Spinal cord (tissue), 10 donors: ENCODE measurements at places on chromosomes 7 and 10.
A peak's percentile ranks its signal among the peaks of the same experiment; 100 is the strongest.

DNA sequence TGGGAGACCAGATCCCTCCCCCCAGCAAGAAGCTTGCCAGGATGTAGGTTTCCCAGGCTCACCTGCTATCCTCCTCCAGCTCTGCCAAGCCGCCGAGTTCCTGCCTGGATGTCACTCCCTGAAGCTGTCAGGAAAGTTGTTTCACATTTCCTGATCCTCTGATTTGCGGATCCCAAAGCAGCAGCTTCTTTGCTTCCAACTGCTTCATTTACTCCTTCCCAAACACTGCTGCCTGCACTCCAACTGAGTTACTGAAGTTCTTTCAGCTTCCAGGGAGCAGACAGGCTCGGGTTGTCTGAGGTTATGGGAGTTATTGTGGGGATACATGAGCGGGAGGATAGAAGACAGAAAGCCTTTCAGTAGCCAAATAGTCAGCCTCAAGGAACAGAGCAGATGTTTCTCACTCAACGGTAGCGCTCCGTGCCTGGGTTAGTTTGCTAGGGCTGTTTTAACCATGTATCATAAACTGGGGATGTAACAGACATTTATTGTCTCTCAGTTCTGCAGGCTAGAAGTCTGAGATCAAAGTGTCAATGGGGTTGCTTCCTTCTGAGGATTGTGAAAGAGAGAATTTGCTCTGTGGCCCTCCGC is 516.0 kb downstream of the REEP3 start:
- DNase-seq, result peak; percentile 24

DNA sequence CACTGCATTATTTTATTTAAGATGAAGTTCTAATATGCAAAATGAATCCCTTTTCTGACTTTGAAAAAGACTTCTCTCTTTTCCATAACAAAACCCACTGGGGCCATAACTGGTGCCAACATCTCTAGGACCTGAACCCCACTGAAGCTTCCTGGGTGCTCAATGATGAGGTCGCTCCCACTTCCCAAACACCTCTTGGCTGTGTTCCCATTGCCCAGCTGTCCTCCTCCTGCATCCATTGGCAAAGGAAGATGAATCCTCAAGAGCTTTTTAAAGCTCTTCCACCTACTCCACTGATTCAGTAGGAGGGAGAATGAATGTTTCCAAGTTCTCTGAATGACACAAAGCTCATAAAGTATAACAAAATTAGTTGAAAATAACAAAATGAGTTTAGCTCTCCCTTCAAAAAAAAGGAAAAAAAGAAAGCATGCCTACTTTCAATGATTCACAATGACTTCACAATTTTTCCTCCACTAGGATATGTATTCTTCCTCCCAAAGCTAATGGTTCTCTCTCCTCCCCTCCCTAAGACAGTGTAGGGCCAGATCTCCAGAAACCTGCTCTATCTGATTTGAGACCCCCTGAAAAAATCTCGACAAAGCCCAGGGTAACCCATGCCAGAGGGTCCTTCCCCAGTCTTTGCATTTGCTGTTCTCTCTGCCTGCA is 64.8 kb downstream of the SORBS1 start:
- DNase-seq, result no peak

DNA sequence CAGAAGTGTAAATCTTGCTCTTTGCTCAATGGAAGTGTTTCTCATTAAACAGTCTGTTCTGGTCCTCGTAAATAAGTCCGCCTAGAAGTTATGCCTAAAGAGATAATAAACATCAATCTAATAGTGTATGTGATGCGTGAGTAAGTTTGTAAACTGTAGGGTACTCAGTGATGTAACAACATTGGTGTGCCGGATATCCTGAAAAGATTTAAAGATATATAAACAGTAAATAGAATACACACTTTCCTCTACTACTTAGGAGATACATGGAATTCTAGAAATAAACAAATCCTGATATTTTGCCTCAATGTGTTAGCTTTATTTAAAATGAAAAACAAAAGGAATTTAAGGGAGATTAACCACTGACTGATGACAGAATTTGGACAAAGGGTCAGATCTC is 123.5 kb downstream of the AHR start:
- no peak for DNase-seq

- no peak for DNase-seq
Observed at GRCh38 chr10:123488436-123488835, 177.7 kb upstream of the GPR26 start.

DNA sequence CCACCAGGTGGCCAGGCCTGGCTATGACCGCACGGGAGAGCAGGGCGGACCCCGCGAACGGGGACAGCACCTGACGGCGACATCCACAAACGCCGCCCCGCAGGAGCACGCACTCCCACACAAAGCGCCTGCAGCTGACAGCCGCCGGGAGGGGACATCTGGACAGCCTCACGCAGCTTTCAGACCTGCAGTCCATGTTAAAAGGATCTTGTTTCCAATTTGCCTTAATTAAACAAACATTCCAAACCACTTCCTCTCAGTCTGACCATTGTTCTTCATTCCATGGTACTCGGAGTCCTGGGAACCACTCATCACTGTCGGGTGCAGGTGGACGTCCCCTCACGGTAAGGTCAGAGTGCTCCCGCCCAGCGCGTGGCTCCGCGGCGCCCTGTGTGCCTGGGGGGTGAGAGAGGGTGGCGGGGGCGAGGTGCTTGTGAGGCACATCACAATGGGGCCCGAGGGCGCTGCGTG is 5.9 kb upstream of the GPER1 start:
- DNase-seq, result no peak
